Stimulated activated CD8-positive, alpha-beta memory T cell treated with anti-CD3 and anti-CD28 coated beads, Interleukin-2, amount 100 ng/mL, for 1 hour (primary cell): ENCODE measurements at places on chromosomes 2 and 18.

GRCh38 chr2:127630864-127631540 lies 15.0 kb upstream of the GPR17 start:
- no peak for DNase-seq

DNA sequence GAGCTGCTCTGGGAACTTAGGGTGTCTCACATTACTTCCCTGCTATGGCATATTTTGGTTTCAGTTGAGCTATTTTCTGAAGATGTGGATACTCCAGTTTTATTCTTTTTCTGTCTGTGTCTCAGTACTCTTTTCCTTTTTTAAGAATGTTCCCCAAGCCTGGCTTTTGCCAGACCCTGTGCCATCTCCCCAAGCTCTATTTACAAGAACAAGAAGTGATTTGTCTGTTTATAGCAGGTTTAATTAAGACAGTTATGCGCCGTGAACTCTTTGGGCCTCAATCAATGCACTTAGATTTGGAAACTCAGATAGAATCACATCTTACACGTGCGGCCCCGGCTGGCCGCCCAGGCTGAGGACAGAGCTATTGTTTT lies 8.9 kb upstream of the SATB2 start:
- DNase-seq = no peak

DNA sequence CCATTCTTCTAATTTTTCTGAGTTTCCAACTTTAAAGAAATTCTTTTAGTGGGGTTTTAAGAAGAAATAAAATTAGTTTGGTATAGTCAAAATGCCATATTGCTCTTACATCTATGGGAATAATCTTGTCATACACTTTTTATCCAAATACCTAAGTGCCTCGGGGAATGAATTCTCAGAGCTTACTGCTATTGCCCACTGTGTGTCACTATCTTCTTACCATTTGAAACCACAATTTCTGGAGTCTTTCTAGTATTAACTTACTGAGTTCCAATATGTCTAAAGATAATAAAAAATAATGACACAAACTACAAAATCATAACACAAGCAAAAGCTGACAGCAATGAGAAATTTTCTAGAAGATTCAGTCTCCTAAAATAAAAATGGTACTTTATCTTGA lies 23.7 kb upstream of the DNAH6 start:
- DNase-seq = no peak

GRCh38 chr18:79846936-79847557 lies 49.3 kb downstream of the KCNG2 start:
- DNase-seq = no peak

DNA sequence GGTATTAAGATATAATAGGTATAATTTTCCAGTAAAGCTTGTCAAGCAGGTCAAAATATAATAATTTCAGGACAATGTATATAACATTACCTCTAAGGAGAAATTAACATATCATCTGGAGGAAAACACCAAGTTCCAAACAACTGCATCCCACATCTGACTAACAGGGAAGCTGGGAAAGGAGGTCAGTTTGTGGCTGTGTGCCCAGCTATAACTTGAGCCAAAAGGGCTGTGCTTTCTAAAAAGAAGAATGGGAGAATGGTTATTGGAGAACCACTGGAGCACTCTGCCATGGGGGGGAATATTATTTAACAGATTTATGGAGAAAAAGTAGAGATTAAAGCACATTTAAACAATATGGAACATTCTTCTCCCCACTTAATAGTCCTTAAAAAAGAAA lies 390.6 kb upstream of the PKDCC start:
- DNase-seq = no peak

- no peak for DNase-seq
Observed at GRCh38 chr2:197516393-197516761, 511 bp downstream of the MOB4 start.

DNA sequence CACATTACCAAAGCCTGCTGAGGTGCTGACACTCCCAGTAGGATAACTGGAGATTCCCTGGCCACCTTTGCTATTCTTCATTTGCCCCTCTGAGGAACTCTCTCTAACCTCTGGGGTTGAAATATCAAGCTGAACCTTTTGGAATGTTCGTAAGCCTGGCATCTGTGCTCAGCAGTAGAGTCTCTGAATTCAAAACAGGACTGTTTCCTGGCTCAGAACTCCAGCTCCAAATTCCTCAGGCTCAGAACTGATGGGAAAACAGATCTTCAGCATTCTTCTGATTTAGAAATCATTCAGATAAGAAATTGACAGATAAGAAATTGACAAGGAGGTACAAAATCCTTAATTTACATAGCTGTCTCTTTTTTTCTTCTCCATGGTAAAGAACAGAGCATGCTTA lies 22.2 kb upstream of the POU3F3 start:
- no peak for DNase-seq
